ENCODE measurements at places on chromosomes 12 and 14.

GRCh38 chr12:69392179-69392928 lies 32.8 kb downstream of the YEATS4 start:
- DNase-seq, result no peak

- DNase-seq, result no peak
Measured at GRCh38 chr12:3116106-3116844, 39.1 kb downstream of the TSPAN9 start.

DNA sequence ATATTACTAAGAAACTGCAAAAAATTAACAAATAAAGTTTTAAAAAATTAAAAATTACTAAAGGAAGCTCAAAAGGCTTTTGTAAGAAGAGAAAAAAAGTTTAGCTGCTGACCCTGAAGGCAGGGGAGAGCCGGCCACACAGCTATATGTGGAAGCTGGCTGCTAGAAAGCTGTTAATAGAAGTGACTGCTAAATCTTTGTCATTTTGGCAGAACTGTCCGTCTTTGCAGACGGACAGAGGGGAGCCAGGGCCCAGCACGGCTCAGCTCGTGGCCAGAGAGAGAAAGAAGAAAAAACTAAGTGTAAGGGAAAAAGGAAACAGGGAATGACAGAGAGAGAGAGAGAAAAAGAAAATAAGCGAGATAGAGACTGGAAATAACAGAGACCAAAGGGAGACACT lies 27.9 kb downstream of the PRMT8 start:
- DNase-seq, result no peak

DNA sequence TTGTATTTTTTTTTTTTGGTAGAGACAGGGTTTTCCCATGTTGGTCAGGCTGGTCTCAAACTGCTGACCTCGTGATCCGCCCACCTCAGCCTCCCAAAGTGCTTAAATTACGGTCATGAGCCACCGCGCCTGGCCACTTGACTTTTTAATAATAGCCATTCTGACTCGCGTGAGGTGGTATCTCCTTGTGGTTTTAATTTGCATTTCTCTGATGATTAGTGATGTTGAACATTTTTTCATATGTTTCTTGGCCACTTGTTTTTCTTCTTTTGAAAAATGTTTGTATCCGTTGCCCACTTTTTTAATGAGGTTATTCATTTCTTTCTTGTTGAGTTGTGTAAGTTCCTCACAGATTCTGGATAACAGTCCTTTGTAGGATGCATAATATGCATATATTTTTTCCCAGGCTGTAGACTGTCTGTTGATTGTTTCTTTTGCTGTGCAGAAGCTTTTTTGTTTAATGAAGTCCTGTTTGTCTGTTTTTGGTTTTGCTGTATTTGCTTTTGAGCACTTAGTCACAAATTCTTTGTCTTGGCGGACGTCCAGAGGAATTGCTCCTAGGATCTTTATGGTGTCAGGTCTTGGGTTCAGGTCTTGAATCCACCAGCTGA lies 10.3 kb upstream of the PGAM5 start:
- no peak for DNase-seq

DNA sequence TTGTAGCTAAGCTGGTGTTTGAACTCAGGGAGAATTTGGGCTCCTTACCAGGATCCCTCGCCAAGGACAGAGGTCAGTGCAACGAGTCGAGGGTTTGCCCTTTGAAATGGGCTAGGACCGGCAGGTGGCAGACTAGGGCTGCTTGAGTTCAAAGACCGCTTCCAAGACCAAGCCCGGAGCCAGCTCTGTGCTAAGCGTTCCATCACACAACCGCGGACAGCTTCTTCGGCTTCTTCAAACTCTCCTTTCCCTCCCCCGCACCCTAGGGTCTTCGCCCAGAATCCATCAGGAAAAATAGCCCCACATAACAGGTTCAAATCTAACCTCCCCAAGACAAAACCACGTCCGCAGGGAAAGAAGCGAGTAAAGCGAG lies 705 bp upstream of the FLVCR2 start:
- DNase-seq, result no peak

DNA sequence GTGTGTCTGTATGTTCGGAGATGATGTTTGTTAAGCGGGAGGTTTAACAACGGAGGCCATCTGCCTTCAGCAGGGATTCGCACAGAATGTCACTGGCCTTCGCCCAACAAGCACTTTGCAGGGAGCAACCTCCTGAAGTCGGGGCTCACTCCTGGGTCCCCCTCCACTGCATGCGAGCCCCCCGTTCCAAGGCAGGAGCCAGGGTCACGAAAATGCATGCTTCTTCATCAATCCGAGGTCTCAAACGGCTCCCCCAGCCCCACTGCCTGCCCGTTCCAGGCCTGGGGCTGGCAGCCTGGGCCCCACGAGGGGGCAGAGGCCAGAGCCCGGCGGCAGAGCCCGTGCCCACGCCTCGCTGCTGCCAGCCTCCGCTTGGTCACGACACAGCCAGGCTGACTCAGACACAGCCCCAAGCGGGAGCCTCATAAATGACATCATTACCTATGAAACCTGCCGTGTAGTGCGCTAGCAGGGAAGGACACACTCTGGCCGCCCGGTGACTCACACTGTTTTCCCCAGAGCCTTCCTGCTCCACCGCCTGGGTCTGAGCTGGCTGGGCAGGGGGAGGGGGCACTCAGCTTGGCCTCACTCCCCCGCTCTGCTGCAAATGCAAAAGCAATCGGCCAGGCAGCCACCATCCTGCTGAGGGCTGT lies 169.5 kb upstream of the RTL1 start:
- DNase-seq, result no peak

GRCh38 chr14:98692832-98693231 lies 579.2 kb downstream of the BCL11B start:
- DNase-seq, result peak; percentile 66

GRCh38 chr12:5488626-5488955 lies 56.7 kb downstream of the NTF3 start:
- DNase-seq, result no peak

DNA sequence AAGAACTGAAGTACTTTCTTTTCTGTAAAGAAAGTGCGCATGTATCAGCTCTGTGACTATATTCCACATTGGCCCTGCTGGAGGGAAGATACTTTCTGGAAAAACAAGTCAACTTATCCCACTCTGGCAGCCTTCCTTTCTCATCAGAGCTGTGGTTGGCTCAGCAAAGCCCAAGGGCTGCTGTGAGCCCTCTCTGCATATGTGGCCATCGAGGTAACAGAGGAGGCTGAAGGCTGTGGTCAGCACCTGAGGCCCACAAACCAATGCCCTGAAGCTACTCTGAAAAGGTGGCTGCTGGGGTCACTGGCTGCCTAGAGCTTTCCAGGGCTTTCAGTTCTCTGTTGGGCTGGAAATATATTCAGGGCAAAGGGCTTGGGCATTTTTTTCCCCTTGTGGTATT lies 70.8 kb upstream of the IGF1 start:
- DNase-seq, result no peak

GRCh38 chr12:98635657-98636323 lies 8.8 kb downstream of the IKBIP start:
- DNase-seq, result no peak

DNA sequence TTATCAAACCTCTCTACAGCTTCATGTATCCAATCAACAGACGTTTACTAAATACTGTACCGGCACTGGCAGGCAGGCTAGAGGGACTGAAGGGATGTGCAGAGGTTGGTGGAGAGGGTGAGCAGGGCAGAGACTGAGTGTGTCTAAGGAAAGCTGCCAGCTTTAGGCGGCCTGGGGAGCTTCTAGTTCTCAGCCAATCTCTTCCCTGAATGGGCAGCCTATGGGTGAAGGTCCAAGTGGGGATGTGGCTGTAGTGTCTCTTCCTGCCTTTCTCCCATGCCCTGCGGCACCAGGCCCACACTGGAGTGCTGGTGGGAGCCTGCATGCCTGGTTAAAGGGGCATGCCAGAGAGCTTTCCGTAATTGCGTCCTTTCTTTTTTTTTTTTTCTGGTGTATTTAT lies 239.8 kb downstream of the CACNA1C start:
- no peak for DNase-seq

- DNase-seq, result no peak
Measured at GRCh38 chr12:124470806-124471205, 96.6 kb downstream of the NCOR2 start.

- DNase-seq, result no peak
Measured at GRCh38 chr14:75224561-75224960, 48.1 kb upstream of the TMED10 start.

DNA sequence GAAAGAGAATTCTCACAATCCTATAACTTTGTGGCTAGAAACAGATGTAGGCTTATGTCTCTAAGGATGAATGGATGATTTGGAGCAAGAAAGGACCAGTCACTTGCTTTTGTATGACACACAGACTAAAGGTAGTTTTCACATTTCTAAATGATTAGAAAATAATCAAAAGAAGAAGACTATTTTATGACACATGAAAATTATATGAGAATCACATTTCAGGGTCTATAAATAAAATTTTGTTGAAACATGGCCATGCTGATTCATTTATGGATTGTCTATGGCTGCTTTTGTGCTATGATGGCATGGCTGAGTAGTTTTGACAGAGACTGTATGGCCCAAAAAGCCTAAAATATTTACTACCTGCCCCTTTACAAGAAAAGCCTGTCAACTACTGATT lies 49.4 kb upstream of the FRMD6 start:
- no peak for DNase-seq

GRCh38 chr12:106492857-106493256 lies 89.9 kb upstream of the RFX4 start:
- DNase-seq, result no peak

- no peak for DNase-seq
Measured at GRCh38 chr12:4252601-4253000, 21.0 kb upstream of the CCND2 start.

- no peak for DNase-seq
Measured at GRCh38 chr14:72924337-72924736, 1.9 kb upstream of the DCAF4 start.

DNA sequence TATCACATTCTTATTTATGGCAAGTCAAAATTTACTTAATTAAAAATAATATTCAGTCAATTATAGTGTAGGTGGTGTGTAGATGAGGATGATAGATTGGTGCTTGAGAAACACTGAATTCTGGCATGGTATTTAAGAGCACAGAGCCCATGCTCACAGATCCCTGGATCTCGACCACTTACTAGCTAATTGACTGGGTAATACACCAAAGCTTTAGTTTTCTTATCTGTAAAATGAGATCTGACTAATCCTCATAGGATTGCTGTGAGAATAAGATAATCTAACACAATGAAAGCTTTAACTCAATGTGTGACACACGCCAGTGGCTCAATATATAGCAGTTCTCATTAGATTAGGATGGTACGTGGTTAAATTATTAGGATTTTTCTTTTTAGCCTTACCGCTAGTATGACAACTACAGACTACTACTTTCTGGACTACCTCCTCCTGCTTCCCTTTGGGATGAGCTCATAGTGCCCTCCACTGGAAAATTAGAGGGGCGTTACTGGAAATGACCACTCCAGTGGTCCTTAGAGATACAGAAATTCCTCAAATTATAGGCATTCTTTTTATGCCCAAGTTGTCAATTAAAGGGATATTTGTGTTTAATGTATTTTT lies 482.8 kb upstream of the TBX3 start:
- no peak for DNase-seq

DNA sequence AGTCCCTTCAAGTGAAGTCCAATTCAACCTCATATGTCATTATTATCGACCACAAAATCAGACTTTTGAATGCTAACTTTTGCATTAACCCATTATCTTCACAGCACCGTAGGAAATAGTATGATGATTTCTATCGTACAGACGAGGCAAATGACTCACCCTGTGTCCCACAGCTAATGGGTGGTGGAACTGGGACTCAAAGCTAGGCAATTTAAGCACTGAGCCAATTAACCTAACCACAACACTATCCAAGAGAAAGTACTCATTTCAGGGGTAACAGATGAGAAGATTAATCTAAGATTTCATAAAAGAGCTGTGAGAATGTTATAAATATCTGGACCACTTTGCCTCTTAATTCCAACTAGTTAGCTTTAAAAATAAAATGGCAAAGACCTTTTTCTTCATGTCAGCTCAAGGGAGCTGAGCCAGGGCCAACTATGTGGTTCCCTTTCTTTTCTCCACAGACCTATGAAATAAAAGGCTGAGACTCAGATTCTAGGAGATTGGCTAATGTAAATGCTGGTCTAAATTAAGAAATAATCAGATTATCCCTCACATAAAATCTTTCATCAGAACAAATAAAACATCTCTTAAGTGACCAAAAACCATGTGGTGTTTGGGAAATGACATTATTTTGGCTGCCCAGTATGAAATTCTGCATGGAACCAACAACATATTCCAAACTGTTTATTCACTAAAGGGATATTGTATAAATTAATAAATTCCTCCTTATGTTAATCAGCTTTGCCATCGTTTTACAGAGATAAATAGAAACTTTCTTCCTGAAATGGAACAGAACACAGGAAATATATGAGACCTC lies 4.9 kb downstream of the PTGER2 start:
- no peak for DNase-seq

GRCh38 chr12:84502180-84502860 lies 410.3 kb downstream of the SLC6A15 start:
- DNase-seq, result no peak

- DNase-seq, result no peak
Measured at GRCh38 chr14:98579140-98579539, 692.9 kb downstream of the BCL11B start.

DNA sequence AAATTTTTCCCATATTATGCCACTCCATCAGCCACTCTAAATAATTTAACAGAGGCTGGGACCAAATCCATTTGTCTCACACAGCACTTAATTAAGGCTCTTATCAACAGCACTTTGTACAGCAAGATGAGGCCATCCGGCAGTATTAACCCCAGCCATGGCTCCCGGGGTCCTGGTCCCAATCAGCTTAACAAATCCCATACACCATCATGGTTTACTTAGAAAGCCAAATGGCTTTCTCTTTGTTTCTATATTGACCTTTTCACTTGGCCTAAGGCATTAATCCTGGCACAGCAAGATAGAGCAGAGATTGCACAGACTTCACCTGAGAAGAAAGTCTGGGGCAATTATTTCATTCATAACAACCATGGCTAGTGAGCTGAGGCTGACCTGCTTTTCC lies 38.6 kb downstream of the SPTSSA start:
- DNase-seq, result no peak

DNA sequence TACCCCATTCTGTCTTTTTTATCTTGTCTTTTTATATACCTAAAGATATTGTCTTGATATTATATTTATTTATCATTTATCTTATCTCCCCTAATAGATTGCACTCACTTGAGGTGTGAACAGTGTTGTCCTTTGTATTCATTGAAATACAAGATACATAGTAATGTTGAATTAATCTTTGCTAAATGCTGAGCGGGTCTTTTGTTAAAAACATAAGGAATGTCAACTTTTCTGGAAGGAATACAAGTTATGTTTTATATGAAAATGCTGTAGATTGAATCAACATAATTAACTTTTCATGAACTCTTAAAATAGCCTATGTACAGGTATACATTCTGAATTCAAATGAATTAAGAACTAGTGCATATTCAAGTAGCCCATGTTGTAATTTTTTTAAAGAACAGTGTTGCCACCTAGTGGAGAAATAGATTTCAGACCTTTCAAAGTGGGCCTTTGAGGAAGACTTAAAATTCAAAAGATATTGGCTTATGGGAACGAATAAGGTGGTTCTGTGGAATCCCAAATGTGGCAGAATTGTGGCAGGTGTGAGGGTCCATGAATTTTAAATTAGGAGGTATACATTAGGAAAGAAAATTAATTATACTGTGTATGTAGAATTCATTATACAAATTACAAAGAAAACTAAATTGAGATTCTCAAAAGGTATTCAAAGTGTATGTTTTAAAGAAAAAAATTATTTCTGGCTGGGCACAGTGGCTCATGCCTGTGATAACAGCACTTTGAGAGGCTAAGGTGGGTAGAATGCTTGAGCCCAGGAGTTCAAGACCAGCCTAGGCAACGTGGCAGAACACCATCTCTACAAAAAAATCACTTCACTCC lies 19.1 kb downstream of the BBOF1 start:
- no peak for DNase-seq

GRCh38 chr12:18461758-18462157 lies 200.4 kb downstream of the PIK3C2G start:
- no peak for DNase-seq

- no peak for DNase-seq
Measured at GRCh38 chr12:94010307-94010706, 138.1 kb upstream of the PLXNC1 start.
